ENCODE measurements at places on chromosomes 4 and X.

DNA sequence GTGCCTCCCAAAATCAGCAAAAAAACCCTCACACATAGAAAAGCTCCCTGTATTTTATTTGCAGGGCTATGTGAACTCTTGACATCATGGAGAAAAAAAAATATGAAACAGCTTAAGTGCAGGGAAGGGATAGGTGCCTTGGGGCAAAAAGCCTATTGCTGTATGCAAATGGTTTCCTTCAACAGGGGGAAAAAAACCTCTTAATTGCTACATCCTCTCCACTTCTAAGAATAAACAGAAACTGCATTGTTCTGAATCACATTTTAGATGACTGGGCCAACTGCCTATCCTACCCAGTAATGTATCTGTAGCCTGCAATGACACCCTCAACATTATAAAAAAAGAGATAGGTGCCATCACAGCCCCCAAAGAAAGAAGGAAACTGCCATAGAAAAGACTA, 229.4 kb upstream of the GALNTL6 start:
- DNase-seq: no peak

- no peak for DNase-seq
Measured at GRCh38 chr4:68011684-68012083, 48.4 kb upstream of the TMPRSS11A start.

- no peak for DNase-seq
Measured at GRCh38 chrX:110125446-110126162, 122.7 kb downstream of the TMEM164 start.

DNA sequence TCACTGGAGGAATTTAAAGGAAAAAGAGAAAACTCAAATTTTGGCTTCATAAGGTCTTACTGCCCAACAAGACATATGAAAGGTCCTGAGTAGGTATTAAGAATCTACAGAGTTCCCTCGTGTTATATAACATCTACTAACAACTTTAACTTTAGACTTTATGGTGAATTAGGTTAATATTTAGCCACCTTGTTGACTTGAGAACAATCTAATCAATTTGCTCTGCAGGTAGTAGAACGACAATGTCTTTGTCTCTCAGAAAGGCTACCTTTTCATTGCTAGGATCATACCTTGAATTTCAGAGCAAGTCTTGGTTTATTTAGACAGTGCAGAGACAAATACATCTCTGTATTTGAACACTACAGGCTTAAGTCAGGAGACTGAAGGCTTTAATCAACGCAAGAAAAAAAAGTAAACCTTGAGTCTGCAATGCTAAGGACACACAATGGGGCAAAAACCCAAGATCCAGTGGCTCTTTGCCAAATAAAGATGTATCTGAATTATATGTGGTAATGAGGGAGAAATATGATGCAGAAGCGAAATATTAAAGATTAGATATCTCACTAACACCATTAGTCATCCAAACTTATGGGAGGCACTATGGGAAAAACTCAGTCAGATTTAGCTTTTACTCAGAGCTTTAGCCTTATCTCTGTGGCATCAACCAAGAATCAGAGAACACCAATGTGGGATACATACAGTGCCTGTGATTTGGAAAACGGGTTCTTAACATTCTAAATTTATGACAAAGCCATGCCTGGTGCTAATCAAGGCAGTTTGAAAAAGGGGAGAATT, 93.6 kb upstream of the FTHL17 start:
- DNase-seq: no peak

DNA sequence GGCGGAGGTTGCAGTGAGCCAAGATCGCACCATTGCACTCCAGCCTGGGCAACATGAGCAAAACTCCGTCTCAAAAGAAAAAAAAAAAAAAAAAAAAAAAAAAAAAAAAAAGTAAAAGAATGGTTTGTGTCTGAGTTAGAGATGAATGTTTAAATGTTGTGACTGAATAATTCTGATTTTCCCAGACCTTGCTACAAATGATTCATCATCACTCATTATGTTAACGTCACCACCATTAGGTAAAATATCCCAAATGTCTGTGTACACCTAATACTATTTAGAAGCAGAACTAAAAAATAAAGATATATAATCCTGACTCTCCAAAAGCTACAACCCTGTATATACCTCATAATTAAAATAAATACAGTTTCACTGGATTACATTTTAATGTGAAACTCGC, 70.8 kb downstream of the HHIP start:
- DNase-seq: no peak

DNA sequence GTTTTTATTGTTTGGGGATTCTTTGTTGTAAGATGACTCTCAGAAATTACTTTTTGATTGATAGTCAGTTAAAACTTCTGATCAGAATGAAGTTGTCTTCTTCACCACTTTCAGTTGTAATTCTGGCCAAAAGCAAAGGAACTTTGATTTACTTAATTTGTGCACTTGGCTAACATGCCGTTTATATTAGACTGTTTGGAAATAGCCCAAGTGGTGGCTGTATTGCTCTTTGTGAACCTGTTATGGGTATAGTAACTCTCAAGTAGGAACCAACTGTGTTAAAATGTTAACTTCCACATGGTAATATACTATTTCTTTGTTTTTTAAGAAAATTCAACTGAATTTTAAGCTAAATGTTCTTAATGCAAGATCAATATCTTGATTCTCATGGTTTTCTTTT, 581.9 kb downstream of the GRID2 start:
- no peak for DNase-seq

DNA sequence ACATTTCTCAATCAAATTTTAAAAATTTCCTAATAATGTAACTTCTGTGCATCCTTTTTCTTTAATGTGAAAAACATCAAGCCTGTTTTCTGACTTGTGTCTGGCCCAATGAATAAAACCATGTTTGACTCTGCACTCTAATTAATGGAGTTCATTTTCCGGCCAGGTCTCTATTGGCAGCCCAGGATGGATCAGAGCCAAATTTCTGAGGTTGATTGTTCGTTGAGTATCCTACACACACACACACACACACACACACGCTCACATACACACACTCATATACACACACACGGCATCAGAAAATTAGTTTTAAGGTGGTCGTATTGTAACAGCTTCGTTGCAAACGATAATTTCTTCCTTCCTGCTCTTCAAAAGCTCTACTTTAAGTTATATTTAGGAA, 28.9 kb upstream of the TLL1 start:
- DNase-seq: no peak

GRCh38 chr4:148061795-148062194, 329.9 kb downstream of the ARHGAP10 start:
- no peak for DNase-seq

DNA sequence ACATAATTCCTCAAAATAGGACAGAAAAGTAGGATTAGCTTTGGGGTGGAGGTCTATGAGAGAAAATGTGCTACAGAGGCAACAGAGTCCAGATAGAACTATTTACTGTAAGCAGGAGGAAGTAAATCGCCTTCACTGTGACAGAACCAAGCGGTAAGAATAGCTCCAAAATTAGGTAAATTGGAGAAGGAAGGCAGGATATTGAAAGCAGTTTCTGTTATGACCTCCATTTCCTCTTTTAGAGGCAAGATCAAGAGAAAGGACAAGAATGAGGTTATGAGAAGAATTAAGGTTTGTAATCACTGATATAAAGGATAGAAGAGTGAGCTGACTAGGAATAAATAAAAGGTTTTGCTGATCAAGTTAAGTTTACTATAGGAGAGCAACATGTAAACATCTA, 44.1 kb upstream of the NEUROG2 start:
- no peak for DNase-seq

- DNase-seq: peak; percentile 58
Measured at GRCh38 chr4:137685357-137685756, 153.1 kb upstream of the PCDH18 start.

DNA sequence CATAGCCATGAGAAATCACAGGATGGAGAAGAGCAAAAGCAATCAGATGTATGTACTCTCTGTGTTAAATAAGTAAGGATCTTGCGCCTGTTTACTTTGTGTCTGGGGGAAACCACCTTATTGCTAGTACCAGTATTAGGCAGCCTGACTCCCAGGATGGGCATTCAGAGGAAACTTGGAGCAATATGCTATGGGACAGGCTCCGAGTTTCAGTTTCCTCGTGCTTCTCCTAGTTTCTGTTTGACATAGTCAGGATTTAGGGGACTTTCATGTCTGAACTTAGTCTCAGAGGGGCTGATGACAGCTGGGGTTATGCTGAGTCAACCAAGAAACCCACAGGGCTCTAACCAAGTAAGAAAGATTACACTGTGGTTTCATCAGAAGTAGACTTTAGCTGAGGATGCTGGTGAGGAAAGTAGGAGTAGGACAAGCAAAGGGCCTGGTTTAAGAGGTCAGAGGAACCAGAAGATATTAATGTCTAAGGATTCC, 13.5 kb downstream of the NSUN7 start:
- DNase-seq: no peak

- no peak for DNase-seq
Measured at GRCh38 chrX:2705046-2705832, 14.1 kb downstream of the CD99 start.

- no peak for DNase-seq
Measured at GRCh38 chrX:65925005-65925404, 114.9 kb downstream of the VSIG4 start.

GRCh38 chr4:147340111-147340510, 140.8 kb upstream of the EDNRA start:
- DNase-seq: no peak

DNA sequence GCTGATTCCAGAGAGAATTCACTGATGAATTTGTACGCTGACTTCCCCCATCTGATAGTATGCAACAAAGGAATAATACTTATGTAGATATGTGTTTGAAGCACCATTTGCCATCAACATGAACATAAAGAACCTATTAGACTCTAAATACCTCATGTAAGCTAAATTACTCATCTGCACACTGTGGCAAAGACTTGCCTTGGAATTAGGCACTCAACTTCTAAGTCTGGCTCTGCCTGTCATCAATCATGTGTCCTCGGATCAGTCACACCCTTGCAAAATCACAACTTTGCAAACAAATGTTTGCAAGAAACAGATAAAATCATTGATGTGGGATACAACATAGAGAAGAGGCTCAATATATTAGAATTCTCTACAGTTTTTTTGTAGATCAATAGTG, 169.9 kb upstream of the LDB2 start:
- DNase-seq: no peak

- DNase-seq: no peak
Measured at GRCh38 chrX:2404776-2405175, 96.0 kb downstream of the DHRSX start.

DNA sequence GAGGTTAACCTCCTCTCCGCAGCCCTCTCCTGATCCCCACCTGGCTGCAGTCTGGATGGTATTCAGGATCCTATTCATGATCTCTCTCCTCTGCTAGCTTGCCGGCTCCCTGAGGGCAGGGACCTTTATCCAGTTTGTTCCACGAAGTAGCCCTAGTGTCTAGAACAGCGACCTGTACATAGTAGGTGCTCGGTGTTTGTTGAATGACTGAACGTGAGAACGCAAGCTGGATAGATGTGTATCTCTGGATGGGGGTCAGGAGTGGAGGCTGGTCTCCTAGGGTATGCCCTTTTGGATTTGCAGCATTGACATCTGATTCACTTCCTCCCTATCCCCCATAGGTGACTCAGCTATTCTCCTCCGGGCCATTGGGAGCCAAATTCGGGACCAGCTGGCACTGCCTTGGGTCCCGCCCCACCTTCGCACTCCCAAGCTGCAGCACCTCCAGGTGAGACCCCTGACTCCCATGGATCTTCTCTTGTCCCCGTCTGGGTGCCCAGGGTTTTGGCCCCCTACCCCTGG, 7.3 kb downstream of the CCDC22 start:
- DNase-seq: no peak

GRCh38 chrX:8027827-8028226, 100.6 kb upstream of the PNPLA4 start:
- DNase-seq: no peak

- DNase-seq: no peak
Measured at GRCh38 chrX:1491851-1492349, 39.2 kb upstream of the ASMTL start.

DNA sequence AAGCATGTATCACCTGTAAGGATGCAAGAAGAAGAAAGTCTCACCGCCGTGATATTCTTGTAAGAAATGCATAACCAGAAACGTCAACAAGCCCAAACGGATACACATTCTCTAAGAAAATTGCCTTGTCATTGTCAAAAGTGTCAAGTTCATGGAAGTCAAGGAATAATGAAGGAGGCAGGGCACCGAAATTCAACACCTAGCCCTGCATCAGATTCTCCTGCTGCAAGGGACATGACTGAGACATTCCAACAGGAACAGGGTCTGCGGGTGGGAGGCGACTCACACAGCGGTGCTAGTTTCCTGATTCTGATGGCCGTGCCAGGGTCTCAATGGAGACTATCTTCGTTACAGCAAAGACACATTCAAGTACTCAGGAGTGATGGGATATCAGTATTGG, 26.7 kb downstream of the IRF2 start:
- no peak for DNase-seq

- DNase-seq: no peak
Measured at GRCh38 chr4:40321574-40322275, 13.4 kb upstream of the CHRNA9 start.

DNA sequence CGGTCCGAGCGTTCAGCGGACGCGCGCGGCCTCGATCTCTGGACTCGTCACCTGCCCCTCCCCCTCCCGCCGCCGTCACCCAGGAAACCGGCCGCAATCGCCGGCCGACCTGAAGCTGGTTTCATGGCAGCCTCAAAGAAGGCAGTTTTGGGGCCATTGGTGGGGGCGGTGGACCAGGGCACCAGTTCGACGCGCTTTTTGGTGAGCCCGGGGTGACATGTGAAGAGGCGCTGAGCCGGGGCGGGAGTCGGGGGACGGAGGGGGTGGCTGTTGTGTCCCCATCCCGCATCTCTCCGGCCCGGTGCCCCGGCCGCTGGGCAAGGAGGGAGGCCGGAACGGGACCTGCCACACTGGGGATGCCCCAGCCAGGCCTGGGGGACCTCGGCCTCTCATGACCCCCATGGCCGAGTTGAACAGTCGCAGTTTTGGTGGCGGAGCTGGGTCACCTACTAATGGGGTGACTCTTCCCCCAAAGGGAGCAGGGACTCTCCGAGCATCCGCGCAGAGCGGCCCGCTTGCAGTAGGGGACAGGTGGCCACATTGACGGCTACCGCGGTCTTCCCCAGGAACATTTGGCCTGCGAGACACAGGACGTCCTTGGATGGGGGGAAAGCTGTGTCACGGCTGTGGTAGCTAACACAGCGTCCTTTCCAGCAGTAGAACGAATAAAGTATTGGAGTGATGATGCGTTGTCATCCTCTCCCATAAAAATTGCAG, at the start of gene GK:
GK (plus strand) TSS at position 9 of the 717 bp plus-strand sequence; CDS start at position 124, 115 bp downstream.
- DNase-seq: no peak

DNA sequence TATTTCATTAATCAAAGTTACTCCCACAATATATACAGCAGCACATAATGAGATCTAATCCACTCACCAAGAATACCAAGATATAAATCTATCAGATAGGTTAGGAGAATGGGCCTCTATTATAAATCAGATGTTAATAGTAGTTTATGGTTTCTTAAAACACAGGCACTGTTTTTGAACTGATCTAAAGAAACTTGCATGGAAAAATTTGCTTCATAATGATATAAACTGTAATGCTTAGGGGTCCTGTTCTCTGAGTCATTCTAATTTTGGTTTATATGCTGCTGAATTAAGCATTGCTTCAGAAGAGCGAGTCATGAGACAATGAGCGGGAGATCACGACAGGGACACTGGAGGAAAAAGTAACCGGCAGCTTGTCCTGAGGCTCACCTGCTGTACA, 113.3 kb upstream of the OTUD4 start:
- no peak for DNase-seq
